ENCODE measurements at places on chromosomes 2 and 18.

DNA sequence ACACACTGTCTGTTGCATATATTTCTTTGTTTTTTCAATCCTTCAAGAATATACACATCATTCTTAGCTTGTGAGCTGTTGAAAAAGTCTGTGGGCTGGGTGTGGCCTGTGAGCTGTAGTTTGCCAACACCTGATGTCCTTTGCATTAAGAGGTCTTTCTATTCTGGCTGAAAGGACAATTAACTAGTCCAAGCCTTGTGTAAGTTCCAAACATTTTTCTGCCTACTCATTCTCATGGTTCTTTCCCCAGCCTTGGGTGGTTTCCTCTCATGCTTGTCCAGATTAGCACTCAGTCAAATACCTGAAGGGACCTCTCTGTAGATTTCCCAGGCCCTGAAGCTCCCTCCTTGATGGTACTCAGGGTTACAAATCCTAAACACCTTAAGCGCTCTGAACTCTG is 57.8 kb upstream of the NABP1 start:
- peak; percentile 86 for DNase-seq

DNA sequence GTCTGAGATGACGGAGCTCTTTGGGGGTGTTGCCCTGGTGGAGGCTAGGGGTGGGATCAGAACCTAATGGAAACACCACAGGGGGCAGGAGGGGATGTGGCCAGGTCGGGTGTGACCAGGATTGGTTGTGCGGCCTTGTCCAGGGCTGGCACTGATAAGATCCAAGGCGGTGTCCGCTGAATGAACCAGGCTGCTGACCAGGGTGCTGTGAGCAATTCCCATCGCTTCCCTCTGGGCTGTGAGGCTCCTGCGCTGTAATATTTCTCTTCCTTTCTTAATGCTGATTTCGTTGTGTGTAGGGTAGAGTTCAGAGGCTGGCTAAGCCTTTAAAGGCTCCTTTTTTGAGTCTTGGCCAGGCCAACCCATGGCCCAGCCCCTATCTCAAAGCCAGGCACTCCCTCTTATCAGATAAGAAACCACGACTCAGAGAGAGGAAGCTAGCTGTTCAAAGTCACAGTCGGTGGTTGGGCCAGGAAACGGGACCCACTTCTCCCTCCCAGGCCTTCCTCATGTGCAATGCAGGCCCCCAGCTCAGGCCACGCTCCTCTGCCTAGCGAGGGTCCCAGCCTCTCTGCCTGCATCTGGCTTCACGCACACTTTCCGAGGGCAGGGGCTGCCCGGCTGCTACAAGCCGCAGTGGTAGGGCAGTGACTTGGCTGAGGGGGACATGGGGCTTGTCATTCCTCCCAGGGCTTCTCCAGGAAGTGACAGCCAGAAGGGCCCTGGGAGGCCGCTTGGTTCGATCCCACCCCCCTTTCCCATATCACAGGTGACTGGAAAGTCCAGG is 26.0 kb upstream of the FOSL2 start:
- peak; percentile 54 for DNase-seq

DNA sequence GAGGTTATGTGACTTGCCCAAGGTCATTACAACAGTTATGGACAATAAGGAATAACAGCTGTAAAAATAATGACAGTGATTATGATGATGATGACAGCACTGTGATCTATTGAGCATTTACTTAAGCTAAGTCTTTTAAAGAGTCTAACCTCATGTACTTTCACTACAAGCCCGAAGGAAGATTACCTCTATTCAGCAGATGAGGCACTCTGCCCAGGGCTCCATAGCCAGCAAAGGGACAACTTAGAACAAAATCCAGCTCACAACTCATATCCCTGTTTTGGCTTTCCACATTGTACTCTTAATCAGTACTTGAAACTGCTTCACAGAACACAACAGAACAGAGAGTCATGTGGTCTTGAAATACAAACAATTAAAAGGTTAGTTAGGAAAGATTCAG is 290.2 kb downstream of the ZNF385B start:
- DNase-seq = no peak

DNA sequence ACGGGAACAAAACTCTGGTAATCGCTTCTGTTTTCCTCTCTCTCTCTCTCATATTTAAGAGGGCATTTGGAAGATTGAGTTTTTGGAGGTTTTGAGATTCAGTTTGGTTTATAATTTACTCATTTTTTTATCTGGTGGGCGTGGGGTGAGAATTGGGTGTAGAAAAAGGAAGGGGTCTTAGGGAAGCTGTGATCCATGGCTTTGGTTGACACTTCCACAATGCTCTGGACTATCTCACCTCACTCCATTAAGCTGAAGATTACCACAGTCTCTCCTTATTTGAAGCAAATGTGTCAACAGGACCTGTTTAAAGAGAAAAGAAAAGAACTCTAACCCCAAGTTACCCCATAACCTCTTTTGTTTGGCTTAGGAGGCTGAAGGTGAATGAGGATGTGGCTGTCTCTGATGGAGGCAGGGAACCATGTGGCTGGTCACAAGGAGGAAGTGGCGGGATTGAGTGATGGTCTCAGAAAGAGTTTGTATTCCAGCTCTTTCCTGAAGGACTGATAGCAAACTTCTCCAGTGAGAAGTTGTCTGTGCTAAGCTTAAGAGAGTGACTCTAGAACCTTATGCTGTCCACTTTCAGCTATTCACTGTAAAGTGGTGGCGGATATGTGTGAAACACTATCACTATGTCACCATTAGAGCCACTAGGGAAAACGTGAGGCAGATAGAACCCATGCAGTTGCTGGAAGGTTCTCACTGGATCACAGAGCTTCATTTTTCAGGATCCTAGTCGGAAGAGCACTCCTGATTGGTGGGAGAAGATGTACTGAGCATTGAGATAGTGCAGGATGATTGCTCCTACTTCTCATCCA is 934 bp downstream of the ZNF804A start:
- DNase-seq = no peak

- peak; percentile 92 for DNase-seq
Observed at GRCh38 chr2:236731767-236732580, 162.3 kb downstream of the ACKR3 start.

DNA sequence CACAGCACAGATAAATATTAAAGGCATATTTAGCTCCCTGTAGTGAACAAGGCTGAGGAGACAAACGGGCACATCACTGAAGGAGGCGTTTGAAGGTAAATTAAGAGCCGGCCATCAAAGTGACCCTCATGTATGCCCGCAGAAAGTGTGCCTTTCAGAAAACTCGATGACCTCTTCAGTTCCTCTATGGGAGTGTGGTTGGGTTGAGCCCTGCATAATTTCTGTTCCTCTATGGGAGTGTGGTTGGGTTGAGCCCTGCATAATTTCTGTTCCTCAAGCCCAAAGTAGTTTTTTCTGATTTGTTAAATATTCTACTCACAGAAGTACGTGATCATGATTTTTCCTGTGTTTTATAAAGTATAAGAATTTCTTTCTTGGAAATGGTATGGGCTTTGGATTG is 568.5 kb downstream of the TSN start:
- DNase-seq = no peak

- DNase-seq = no peak
Observed at GRCh38 chr18:3874581-3874980, 424.6 kb downstream of the TGIF1 start.

- DNase-seq = no peak
Observed at GRCh38 chr2:74632209-74632938, 15.8 kb downstream of the M1AP start.

DNA sequence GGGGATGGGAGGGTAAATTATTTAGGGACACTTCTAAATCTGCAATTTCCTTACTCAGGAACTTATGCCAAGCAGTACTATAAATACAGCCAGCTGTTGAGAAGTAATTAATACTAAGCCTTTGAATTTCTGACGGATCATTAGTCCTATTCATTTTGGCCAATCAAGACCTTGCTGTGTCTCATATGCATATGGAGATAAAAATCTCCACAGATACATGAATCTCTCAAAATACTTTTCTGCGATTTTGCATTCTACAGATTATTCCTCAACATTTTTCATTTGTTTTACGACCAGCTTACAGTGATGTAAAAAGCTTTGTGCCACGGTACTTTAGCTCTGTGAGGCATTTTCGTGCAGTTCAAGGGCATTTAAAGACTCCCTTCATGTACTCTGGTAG is 16.7 kb downstream of the LANCL1 start:
- no peak for DNase-seq

DNA sequence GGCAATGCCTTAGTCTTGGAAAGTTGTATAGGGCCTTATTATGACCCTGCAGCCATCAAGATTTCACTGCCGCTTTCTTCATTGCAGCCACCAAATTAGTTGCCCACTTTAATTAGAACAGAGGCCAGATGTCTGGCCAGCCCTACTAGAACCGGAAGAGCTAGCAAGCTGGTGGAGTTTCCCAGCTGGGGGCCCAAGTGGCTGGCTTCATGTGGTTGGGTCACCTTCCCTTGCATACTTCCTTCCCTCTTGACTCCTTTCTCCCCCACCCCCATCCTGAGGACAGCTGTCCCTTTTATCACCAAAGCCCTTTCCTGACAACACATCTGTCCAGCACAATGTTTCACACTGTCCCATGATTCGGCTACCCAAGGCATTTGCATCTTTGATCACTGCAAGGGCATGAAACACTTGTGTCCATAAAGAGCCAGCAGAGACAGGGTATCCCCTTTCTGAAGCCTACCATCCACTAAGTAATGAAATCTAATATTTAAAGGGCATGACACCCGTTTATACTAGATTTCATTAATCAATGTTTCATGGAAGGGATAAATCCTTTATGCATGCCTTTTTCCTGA is 187.2 kb downstream of the BCL11A start:
- DNase-seq = no peak

- DNase-seq = peak; percentile 65
Observed at GRCh38 chr2:15388406-15389325, 172.5 kb downstream of the NBAS start.

GRCh38 chr2:65835975-65836549 is 403.7 kb upstream of the SPRED2 start:
- DNase-seq = no peak

GRCh38 chr2:10266133-10266620 is 36.5 kb upstream of the HPCAL1 start:
- DNase-seq = no peak

GRCh38 chr2:108414945-108415344 is 34.1 kb upstream of the GCC2 start:
- DNase-seq = no peak

- DNase-seq = no peak
Observed at GRCh38 chr2:143891879-143892308, 628.0 kb downstream of the ZEB2 start.

Measured in trophoblast cell (in vitro differentiated cells and primary cell).